ENCODE measurements at places on chromosomes 7 and 10. TPM values are rescaled to one million over a fixed set of nuclear protein-coding genes. Genes with fewer than 3 reads are reported as not detected.

OR2F1 gene
- total RNA-seq, result not detected

UCN3 gene
- total RNA-seq, result not detected

MMP21 gene
- total RNA-seq, result 0.20 TPM

SEC61G gene
- total RNA-seq, result 97.8 TPM

DEPP1 gene
- 29.6 TPM for total RNA-seq

TTYH3 gene
- total RNA-seq, result 28.3 TPM

SEPTIN7 gene
- 233 TPM for total RNA-seq

TRIM73 gene
- 1.7 TPM for total RNA-seq

SPDYE9 gene
- total RNA-seq, result 0.10 TPM
